ENCODE measurements at places on chromosomes 13 and 19.

DNA sequence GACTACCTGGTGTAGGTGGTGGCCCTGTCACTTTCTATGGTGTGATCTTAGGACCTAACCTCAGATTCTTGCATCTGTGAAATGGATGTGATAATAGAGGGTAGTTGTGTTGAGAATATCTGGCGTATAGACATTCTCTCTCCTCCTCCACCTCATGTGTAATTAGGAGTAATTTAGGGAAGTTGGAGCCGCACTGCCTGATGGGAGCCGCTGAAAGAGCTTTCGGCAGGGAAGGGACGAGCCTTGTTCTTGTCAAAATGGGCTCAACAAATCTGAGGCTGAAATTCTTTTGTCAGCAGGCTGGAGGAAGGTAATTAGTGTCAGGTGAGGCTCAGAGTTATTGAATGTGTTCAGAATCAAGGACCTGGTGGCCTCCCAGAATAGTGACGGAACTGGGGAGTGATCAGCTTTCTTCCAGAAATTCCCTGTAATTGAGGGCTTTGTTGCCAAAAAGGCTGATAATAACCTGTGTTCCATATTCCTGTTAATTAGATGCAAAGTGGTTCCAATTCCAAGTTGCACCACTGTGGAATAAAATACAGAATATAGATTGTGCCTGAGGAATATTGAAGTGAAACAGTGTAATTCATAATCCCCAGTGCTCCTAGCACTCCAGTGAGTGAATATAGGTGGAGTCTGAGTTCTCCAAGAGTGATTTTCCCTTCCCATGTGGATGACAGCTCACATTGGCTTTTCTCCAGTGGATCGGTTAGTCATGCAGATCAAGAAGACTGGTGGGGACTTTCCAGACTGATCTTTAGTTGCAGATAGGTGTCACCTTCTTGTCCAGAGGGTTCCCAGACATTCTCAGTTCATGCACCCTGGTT, 47.5 kb downstream of the SPATA13 start:
- peak; percentile 67 for DNase-seq

DNA sequence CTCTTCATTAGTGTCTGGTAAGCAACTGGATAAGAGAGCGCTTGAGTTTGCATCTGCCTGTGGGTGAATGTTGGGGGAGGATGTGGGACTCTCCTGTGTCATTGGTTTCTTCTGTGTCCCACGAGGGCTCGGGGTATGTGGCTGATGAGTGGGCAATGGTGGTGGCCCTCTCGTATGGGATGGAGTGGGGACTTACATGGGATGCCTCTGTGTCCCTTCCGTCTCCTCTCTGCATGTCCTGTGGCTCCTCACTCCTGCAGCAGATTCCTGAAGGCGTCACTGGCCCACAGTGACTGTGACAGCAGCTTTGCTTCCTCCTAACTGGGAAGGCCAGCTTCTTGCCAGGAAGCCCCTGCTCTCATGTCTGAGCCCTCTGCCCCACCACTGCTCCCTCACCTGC, 2.6 kb upstream of the LRP3 start:
- no peak for DNase-seq

- DNase-seq: no peak
These were observed 8.7 kb downstream of the MEGF8 start for GRCh38 chr19:42333975-42334696.

DNA sequence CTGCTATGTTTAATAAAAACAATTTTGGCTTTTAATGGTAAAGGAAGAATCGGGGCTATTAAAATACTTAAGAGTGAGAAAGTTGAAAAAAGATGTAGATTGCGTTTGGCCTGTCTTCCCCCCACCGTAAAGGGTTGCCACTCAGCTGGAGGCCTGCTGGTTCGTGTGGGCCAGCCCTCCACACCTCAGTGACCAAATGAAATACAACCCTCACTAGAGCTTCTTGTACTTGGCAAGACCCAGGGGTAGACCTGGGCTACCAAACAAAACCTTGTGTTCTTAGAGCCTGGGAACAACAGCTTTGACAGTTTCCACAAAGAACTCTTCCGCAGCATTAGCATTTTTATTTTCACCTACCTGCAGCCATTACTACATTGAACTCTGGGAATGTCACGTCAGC, 152.8 kb upstream of the PABPC3 start:
- DNase-seq: no peak

DNA sequence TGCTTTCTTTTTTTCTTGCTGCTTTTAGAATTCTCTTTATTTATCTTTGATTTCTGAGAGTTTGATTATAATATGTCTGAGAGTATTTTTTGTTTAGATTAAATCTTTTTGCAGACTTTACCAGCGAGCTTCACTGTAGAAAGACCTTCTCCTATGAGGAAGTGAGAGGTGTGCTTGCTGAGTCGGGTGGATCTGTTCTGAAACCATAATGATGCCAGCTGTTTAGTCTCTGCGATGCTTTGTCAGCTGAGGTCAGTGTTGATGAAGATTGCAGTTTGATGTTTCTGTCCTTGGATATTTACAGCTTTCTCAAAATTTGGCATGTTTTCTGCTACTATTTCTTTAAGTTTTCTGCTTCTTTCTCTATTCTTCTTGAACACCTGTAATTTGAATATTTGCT, 309.1 kb upstream of the SLITRK6 start:
- no peak for DNase-seq

GRCh38 chr19:29942404-29943261, 594 bp downstream of the URI1 start:
- no peak for DNase-seq

DNA sequence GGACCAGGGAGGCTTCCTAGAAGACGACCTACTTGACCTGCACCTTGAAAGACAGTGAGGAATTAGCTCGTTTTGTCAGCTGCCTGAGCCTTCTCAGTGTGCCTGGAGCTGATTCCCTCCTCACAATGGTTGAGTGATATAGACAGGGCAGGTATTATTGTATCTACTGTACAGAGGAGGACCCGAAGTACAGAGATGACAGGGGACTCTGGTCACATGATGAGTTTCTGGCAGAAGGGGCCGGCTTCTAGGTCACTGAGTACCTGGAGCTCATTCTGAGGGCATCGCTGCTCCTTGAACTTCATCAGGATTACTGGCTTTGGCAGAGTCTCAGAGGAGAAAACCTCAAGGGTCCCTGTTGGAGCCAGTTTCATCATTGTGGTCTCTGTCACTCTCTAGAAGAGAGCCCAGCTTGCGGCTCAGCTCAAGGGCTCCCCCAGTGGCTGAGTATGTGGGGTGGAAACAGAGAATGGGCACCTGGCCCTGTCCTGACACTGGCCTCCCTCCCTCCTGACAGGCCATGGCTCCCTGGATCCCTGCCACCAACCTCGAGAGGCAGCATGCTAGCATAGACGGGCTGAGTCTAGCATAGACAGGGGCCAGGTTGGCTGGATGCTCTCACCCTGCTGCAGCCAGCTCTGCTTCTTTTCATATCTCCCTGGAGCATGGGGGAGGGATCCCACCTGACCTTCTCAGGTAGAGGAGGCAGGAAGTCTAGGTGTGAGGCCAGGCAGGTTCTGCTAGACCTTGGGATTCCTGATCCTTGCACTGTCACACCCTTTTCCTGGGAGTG, 38.7 kb downstream of the NFIX start:
- no peak for DNase-seq

DNA sequence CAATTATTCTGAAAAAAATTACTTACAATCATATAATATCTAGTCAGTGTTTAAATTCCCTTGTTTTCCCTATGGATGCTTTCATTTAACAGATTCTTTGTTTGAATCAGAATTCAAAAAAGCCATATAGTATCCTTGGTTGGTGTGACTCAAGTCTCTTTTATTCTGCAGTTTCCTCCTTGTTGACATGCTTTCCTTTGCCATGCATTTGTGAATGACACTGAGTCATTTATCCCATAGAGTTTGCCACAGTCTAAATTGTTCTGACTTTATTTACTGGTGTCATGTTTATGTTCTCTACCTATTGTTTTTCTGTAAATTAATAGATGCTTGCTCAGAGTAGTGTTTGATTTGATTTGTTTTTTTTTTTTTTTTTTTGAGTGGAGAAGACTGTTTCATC, 893.8 kb upstream of the SLC10A2 start:
- no peak for DNase-seq

- no peak for DNase-seq
These were observed 432.6 kb downstream of the ZNF536 start for GRCh38 chr19:30804751-30805150.

- peak; percentile 24 for DNase-seq
These were observed 5.4 kb downstream of the KLK1 start for GRCh38 chr19:50817941-50818858.

GRCh38 chr13:52455677-52456041, 381 bp downstream of the CKAP2 start:
- no peak for DNase-seq

- peak; percentile 37 for DNase-seq
These were observed 31.8 kb upstream of the PSG9 start for GRCh38 chr19:43300876-43301765.

DNA sequence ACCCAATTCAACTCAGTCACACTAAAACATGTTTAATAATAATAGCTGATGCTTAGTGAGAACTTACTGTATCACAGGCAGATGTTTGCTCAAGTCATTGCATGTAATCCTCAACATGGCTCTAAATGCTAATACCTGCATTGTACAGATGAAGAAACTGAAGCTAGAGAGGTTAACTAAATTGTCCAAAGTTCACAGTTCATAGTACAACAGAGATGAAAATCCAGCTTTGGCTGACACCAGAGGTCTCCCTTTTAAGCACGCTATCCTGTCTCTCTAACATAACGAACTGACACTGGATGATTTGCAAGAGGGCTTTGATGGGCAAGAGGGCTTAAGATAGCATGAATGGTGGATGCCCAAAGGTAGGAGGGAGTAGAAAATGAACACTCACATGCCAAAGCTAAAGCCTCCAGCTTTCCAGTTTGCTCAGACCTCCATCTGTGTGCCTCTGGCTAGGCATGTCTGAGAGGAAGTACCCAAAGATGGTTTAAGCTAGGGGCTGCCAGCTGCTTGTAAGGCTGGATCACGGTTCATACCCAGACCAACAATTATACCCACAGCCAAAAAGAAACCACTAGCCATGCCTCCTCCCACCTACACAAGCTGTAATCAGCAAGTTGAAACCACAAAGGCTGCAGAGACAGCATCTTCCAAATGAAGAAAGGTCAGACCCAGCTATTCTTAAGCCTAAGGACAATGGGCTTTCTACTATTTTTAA, 196.9 kb upstream of the UBL3 start:
- DNase-seq: no peak

- DNase-seq: no peak
These were observed 3.2 kb upstream of the IL17D start for GRCh38 chr13:20700288-20700687.

GRCh38 chr19:12092065-12092867, 27.7 kb downstream of the ZNF844 start:
- peak; percentile 36 for DNase-seq

GRCh38 chr13:114015111-114015968, 41.5 kb upstream of the C13orf46 start:
- peak; percentile 56 for DNase-seq

DNA sequence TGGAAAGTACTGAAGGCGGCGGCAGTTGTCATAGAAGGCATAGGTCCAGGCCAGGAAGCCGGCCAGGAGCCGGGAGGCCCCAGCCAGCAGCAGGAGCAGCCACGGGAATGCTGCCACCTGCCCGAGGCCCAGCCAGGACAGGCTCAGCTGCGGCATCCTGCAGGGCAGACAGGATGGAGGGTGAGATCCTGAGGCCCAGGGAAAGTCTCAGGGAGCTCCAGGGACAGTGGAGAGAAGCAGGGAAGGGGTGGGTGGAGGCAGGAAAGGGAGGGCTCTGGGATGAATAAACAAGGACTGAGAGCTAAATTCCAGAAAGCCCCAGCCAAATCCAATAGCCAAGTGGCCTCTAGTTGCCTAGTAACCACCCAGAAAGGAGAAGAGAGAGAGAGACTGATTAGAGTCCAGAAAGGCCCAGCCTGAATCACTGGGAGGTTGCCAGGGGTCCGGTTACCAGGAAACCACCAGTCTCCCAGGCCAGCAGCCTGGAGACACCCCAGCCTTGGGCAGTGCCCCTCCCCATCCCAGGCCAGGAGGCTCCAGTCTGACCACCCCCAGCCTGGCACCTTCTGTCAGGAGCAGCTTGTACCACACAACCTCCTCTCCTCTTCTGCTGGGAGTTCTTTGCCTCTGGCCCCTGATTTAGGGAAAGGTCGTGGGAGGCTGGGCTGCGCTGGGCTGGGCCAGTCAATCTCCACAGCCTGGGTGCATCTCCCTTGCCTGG, 7.5 kb upstream of the OR10H5 start:
- peak; percentile 9 for DNase-seq

- no peak for DNase-seq
These were observed 9.9 kb downstream of the SOX21 start for GRCh38 chr13:94702181-94703041.

DNA sequence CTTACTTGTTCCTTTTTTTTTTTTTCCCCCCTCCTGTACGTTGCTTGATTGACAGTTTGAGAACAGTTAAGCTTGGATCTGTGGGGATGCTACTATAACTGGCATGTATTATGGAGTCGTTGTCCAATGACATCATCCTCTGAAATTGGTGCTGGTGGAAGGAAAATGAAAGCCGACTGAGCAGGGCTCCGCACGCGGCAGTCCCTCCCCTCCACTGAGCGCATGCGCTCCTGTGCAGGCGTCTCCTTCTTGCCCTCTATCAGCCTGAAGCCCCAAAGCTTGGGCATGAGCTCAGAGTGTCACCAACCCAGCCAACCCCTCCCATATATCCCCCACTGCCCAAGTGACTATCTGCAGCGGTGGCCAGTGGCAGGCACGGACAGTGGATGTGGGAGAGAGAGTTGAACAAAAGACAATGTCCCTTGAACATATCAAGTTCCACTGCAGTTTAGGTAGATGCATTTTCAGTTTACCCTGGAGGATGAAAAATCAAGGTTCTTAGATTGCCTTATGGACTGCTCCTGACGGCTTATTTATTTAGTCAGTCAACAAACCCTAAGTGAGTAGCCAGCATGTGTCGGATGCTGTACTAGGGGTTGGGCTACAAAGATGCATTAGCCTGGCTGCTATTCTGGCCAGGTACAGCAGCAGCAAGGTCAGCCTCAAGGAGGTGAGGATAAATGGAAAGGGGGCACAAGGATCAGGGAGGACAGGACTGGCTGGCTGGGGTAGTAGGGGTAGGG, 20.8 kb downstream of the MBNL2 start:
- DNase-seq: no peak

DNA sequence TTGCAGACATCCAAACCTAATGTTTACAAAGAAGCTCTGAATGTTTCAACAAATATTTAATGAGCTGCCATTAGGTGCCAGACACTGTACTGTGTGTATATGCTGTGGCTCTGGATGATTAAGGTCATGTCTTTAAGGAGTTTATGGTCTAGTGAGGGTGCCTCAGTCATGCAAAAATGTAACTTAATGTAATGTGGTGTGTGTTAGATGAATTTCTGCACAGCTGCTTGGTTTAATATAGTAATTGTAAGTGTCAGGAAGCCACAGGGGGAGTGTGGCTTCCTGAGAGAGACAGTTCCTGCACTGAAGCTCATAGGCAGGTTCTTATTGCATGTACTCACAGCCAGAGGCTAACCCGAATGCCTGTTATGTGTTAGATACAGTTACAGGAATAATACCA, 43.3 kb downstream of the SPATA13 start:
- no peak for DNase-seq

All from foreskin keratinocyte (primary cell).